CD4-positive, CD25-positive, alpha-beta regulatory T cell (primary cell): ENCODE measurements at places on chromosomes 6 and 20.

DNA sequence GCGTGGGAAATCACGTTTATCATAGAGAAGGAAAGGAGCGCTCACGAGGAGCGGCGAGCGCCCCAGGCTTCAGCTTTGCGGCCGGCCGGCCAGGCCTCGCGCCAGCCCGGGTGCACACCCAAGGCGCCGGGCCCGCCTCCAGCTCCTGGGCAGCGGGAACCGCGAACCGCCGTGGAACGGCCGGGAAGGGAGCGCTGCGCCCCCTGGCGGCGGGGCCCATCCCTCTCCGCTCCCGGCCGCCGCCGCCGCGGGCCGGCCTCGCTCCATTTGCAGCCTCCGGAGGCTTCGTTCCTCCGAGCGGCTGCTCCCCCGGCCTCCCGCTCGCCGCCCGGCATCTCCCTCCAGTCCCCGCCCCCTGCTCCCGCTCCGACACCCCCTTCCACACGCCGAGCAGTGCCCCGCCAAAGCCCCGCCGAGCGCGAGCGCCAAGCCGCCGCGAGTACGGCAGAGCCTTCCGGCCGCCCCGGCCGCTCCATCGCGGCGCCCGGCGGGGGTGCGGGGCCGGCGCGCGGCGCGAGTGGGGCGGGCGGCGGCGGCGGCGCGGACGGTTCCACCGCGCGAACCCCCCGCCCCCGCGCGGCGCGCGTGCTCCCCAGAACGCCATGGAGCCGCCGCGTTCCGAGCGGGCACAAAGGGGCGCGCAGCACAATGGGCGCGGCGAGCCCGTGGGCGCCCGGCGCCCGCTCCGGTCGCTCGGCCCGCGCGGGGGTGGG, 946 bp downstream of the BEND3 start:
- peak; percentile 50 for DNase-seq

GRCh38 chr6:45964300-45964699, 51.4 kb downstream of the CLIC5 start:
- DNase-seq = no peak

DNA sequence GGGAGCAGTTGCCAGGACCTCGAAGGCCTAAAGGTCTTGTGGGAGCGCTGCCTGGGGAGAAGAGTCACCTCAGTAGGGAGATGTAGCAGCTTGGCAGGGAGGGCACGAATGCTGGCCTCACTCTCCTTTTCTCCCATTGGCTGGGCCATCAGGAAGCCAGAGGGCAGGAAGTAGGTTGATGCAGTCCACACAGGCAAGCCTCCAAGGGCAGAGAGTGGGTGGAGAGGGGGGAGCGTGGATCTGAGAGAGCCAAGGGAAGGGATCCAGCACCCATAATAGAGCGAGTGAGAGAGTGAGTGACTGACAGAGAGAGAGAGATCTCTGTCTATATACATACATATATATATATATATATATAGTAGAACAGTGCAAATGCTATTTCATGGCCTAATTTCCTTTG, 215.3 kb upstream of the LRFN2 start:
- no peak for DNase-seq

- no peak for DNase-seq
These were observed 241.3 kb downstream of the KCNQ5 start for GRCh38 chr6:72863131-72863530.

GRCh38 chr6:147770221-147770620, 261.7 kb downstream of the SAMD5 start:
- no peak for DNase-seq

GRCh38 chr6:391559-392440, at the start of gene IRF4:
Gene IRF4, plus strand, starts transcription at chr6:391752. Its CDS starts 1,401 bp downstream, at chr6:393153.
- DNase-seq = peak; percentile 60

DNA sequence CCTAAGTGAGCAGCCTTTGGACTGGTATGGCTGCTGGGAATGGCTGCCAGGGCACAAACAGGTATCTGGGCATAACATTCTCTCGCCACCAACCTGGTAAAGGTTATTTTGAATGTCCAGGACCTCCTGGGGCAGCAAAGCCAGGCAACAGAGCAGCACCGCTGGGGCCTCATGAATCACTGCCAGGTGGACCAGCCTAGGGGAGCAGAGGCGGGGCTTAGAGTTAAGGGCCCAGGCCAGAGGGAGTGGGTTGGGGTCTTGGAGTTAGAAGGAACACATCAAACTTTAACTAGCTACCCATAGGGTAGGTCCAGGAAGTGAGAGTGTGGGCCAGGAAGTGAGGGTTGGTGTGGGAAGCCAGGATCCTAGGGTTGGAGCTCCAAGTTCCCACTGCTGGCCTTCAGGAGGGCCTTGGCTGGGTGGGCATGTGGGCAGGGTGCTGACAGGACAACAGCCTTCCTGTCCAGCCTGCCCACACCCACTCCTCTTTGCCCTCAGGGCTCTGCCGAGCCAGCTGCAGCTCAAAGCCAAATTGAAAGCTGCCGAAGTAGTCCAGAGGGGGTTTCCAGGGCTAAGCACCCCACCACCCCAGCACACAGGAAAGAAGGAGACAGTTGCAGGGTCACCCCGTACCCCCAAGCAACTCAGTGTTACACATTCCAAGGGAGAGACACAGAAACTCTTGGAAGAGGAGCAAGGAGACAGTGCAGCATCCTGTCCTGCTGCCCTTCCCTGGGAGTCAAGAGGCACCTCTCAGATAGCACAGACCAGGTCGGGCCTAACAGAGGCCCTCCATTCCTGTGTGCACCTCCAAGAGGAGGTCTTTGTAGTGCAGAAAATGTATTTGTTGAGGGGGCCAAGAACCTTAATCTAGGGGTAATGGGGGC, 2.6 kb downstream of the NFKBIE start:
- no peak for DNase-seq

- no peak for DNase-seq
These were observed 21.9 kb downstream of the TRERF1 start for GRCh38 chr6:42429836-42430235.

DNA sequence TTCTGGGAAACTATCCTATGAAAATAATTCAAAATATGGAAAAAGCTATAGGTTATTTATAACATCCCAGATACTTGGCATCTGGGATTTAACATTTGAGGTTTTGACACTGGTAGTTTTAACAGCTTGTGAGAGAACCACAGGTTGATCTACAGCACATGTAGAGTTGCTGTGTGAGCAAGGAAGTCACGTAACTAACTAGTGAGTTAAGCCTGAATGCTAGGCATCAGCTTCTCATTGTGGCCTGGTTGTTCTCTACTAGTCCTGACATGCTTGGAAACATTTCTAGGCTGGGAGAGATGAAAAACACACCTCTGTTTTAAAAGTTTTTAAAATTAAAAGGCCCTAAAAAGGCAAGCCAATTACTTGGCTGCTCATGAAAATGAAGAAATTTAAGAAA, 28.2 kb downstream of the ESF1 start:
- DNase-seq = no peak
